Upper lobe of right lung (tissue), 1 donor: ENCODE measurements at places on chromosomes 1 and 21.

GRCh38 chr1:216702170-216702569 is 21.1 kb downstream of the ESRRG start:
- DNase-seq, result no peak

GRCh38 chr1:8860738-8861516 is 17.6 kb downstream of the ENO1 start:
- no peak for DNase-seq

DNA sequence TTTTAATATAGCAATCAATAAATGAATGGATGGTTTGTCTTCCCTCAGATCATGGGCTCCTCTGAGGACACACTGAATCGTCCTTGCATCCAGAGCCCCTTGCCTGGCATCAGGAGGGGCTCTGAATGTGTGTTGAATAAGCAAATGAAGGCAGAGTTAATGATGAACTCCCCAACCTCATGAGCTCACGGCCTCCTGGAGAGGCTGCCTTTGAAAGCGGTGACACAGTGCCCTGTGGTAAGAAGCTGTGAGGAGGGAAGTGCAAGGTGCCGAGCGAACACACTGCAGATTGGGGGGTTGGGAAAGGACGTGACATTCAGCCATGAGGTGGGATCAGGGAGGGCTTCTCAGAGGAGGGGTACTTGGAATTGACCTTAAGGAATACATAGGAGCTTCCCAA is 3.2 kb upstream of the PARS2 start:
- DNase-seq, result no peak

GRCh38 chr21:22076471-22076870 is 1078.3 kb downstream of the NCAM2 start:
- DNase-seq, result no peak

- no peak for DNase-seq
These were observed 61.4 kb downstream of the MAGI3 start for GRCh38 chr1:113451710-113452109.

DNA sequence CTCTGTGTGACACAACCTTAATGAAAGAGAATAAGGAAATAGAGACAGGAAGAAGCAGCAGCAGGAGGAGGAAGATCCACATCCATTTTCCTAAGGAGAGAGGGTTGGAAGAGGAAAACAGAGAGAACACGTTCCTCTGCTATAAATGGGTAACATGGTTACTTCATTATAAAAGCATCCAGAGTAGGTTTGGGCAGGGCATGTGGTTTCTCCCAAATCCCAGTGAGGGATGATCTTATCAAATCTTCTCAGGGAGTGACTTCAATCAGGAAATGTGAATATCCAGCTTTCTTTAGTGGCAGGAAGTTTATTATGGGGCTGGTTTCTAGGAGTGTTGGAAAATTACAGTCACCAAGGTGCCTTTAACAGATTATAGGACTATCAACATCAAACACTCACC is 11.1 kb downstream of the CYP2J2 start:
- no peak for DNase-seq

- no peak for DNase-seq
These were observed 60.7 kb upstream of the DIP2A start for GRCh38 chr21:46397993-46398392.

- DNase-seq, result no peak
These were observed 9.1 kb downstream of the FLVCR1 start for GRCh38 chr1:212867192-212867591.

- no peak for DNase-seq
These were observed 25.5 kb downstream of the PUM1 start for GRCh38 chr1:31040038-31040437.

- no peak for DNase-seq
These were observed 32.9 kb downstream of the SERINC2 start for GRCh38 chr1:31445951-31446350.

DNA sequence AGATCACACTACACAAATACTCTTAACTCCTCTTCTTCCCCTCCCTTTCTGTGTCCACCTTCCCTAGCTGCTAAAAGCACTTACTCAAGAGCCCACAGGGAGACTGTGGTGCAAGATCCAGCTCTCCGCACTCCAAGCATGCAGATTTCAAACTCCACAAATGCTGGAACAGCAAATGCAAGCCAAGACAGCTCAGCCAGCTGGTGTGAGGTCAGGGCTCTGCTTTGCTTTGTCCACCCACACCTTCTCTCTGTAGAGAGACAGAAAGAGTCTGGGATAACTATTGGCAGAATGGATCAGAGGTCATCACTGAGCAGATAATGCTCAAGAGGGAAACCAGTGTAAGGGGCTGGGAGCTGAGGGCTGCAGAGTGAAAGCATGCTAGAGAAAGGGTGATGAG is 45.2 kb upstream of the DPT start:
- no peak for DNase-seq

DNA sequence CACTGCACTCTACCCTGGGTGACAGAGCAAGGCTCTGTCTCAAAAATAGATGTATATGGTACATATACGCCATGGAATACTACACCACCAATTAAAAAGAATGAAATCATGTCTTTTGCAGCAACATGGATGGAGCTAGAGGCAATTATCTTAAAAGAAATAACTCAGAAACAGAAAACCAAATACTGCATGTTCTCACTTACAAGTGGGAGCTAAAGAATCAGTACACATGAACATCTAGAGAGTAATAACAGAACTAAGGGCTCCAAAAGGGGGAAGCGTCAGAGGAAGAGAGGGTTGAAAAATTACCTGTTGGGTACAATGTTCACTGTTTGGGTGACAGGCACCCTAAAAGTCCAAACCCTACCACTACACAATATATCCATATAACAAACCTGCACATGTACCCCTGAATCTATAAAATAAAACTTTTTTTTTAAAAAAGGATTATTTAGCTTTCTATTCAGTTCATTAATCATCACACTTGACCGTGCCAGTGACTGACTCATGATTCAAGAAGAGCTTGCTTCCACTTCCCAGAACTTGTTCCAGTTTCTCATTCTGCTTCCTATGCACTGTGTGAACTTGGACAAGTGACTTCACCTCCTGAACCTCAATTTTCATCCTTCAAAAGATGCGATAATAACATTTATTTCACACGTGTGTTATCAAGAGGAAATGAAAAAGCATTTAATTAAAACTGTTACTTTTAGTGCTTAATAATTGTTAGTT is 109.6 kb downstream of the PLPP3 start:
- no peak for DNase-seq

- DNase-seq, result no peak
These were observed 127.5 kb upstream of the SAMSN1 start for GRCh38 chr21:14673649-14674048.

DNA sequence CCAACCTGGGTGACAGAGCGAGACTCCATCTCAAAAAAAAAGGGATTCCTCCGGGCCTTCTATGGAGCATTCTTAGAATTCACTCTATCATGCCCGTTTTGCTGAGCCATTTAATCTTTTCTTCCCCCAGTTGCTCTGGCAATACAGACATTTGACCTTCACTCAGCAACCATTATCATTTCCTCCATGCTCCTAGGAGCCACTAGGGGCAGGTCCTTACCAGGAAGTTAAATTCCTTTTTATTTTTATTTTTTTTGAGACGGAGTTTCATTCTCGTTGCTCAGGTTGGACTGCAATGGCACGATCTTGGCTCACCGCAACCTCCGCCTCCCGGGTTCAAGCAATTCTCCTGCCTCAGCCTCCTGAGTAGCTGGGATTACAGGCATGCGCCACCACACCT is 9.7 kb upstream of the CGN start:
- DNase-seq, result no peak

- no peak for DNase-seq
These were observed 406.9 kb upstream of the USP24 start for GRCh38 chr1:55622074-55622473.

GRCh38 chr1:209569455-209570207 is 13.9 kb upstream of the CAMK1G start:
- DNase-seq, result peak; percentile 73

GRCh38 chr1:6794164-6794563 is 8.9 kb downstream of the CAMTA1 start:
- DNase-seq, result no peak

DNA sequence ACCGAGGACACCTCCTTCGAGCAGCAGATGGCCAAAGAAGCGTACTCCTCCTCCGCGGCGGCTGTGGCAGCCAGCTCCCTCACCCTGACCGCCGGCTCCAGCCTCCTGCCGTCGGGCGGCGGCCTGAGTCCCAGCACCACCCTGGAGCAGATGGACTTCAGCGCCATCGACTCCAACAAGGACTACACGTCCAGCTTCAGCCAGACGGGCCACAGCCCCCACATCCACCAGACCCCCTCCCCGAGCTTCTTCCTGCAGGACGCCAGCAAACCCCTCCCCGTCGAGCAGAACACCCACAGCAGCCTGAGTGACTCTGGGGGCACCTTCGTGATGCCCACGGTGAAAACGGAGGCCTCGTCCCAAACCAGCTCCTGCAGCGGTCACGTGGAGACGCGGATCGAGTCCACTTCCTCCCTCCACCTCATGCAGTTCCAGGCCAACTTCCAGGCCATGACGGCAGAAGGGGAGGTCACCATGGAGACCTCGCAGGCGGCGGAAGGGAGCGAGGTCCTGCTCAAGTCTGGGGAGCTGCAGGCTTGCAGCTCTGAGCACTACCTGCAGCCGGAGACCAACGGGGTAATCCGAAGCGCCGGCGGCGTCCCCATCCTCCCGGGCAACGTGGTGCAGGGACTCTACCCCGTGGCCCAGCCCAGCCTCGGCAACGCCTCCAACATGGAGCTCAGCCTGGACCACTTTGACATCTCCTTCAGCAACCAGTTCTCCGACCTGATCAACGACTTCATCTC is 106.8 kb upstream of the VAMP3 start:
- no peak for DNase-seq

DNA sequence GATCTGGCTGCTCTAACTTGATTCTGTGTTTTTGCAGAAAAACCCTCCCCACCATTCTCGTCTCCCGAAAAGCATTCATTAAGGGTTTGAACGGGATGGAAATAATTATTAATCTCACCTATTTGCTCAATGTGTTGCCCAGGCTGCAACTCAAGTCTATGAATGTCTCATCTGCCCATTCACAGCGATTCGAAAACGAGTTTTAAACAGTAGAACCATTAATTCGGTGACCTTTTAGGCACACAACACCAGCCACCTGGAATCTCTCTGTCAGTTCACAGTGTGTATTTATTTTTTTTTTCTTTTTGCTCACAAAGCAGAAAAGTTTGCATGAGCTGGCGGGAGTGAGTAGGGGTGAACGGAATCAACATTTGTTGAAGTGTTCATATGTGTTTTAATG is 764.7 kb upstream of the TPTE start:
- DNase-seq, result no peak

GRCh38 chr21:44738621-44739020 is 27.2 kb upstream of the TSPEAR start:
- DNase-seq, result no peak

- no peak for DNase-seq
These were observed 131.6 kb upstream of the HOOK1 start for GRCh38 chr1:59683197-59683596.

GRCh38 chr1:160171354-160171753 is 19.0 kb upstream of the CASQ1 start:
- DNase-seq, result no peak

GRCh38 chr1:62691062-62691844 is 3.1 kb upstream of the DOCK7 start:
- DNase-seq, result no peak

GRCh38 chr1:207922554-207922953 is 11.6 kb upstream of the CD34 start:
- no peak for DNase-seq

DNA sequence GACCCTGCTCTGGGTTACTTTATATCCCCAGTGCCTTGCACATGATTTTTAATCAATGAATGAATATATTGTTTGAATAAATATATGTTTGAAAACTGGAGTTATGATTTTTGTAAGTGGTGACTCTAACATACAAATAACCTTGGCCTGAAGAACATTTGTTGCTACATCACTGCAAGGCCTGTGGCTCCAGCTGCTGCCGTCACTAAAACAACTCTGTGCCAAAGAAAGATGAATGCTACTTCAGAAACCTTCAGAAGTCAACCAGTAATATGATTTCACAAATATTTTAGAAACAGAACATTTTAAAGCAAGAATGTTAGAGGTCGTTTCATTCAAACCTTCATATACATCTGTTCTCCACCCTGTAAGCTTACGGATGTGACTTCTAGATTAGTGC is 60.6 kb upstream of the SEC16B start:
- DNase-seq, result no peak

DNA sequence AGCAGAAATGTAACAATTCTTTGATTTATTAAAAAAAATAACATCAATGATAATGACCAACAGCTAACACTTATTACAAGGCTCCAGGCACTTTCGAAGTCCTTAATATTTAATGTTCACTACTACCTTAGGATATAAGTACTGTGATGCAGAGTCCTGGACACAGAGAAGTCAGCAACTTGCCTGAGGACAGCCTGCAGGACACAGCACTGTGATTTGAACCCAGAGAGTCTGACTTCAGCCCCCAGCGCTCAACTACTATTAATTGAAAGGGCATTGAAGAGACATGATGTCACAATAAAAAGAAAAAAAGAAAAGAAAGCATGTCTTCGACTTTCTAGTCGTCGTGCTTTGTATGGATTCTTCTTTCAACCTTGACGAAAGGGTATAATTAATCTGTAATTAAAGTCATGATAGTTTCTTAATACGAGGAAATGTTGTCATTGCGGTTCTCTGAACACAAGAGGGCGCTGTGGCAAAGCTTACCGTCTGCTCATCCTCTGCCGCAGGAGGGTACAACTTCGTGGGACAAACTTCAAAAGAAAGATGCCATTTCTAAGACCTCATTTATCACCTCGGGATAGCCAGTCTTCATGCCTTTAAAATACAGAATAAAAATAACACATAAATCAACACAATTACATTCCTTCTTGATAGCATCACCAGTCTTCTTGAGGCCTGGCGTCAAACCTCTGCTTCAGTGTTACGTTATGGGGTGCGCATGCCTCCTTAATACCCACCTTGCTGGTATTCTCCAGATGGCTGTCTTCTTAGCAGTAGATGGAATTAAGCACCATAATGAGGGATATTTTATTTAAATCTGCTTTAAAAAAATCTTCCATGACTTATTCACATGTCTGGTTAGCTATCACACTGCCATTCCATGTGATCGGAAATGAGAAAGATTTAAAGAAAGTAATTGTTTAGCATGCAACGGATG is 240.1 kb downstream of the DISC1 start:
- DNase-seq, result no peak

DNA sequence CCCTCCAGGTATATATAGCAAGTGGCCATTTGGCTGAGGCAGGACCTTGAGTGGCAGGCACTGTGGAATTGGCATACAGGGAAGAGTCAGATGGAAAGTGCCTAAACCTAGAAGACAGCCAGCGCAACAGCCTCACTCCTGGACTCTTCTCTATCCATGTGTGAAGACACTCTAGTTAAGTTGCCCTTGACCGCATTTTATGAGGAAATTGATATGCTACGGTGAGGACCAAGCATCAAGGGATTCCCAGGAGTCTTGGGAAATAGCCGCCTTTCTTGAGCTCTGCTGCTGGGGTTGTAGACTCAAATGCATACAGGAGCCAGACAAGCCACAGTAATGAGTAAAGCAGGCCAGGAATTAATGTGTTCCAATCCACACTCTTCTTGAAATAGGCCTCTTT is 145.9 kb upstream of the KAZN start:
- DNase-seq, result no peak
